SK-MEL-5 (cell line): ENCODE measurements at places on chromosomes 7 and 10. TPM values are rescaled to one million over a fixed set of nuclear protein-coding genes. Genes with fewer than 3 reads are reported as not detected.

GRCh38 chr10:132132421-132132841 is 54.3 kb upstream of the DPYSL4 start:
- DNase-seq: no peak

- no peak for DNase-seq
These were observed 8.2 kb downstream of the NT5C3A start for GRCh38 chr7:33054261-33054964.

DNA sequence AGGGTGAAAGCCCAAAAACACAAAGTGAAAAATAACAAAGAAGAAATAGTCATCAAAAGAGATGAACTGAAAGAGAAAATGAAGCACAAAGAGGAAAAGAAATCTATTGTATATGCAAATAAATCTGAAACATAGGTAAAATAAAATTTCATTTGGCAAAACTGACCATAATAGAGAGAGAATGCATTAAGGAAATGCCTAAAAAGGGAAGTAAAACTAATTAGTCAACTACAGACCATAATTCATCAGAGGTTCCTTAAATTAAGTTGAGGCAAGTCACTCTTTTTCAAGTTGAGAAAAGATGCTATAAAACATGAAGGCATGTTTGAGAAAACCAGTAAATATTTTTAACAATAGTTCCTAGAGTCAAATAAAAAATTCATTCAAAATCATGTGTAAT is 233.3 kb downstream of the LRRN3 start:
- no peak for DNase-seq

DNA sequence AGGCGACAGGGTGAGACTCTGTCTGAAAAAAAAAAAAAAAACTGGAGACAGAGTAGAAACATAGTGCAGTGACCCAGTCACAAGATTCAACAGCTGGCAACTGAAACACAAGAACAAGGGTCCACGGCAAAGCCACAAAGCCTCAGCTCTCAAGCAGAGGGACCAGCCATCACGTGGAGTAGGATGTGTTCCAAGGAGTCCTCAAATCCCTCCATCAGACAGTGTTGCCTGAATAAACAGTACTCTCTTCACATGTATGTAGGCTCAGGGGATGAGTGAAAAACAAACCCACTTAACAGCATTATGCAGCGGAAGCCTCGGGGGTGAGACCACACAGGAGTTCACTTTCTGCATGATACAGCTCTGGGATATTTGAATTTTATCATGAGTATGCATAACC is 62.0 kb downstream of the SLIT1 start:
- peak; percentile 48 for DNase-seq

DNA sequence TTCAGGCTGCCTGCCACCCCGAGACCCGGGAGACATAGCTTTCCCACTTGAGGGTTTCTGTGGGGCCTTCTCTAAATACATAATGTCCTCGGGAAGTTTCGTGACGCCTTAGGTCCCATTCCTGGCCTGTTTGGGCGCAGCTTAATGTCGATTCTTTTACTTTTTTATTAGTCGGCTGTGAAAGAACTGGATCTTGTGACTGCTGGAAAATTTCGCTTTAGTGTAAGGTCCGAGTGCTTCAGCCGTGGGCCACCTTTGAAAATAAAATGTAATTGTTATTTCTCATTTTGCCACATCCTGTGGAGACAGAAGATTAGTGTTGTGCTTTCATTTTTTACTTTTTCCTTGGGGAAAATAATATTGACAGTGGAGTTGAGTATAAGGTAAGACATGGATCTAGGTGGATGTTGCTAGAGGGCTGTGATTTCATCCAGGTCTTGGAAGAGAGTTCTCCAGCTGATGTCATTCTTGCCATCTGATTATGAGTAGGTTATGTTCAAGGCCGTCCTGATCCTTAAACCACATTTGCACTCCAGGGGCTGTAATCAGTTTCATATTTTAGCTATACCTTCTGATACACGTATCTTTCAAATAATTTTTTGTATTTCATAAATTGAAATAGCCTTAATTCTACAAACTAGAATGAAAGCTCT is 830 bp downstream of the RAB18 start:
- DNase-seq: peak; percentile 4

- DNase-seq: peak; percentile 49
These were observed 137.2 kb downstream of the NOC3L start for GRCh38 chr10:94225589-94225988.

DNA sequence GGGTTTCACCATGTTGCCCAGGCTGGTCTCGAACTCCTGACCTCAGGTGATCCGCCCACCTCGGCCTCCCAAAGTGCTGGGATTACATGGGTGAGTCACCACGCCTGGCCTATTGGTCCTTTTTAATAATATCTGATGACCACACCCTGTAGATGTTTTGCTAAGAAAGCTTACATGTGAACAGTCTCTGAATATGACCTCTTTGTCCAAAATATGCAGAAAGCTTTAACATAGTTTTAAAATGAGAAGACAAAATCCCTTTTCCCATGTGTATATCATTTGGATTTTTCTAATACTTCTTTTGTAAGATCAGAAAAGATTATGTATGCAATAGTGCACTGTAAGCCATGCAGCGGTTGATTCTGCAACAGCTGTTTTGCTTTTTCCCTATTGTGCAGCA is 38.5 kb downstream of the MCU start:
- DNase-seq: no peak

GRCh38 chr7:100022621-100023020 is 7.2 kb downstream of the ZKSCAN1 start:
- DNase-seq: no peak

GRCh38 chr7:116861717-116862116 is 670 bp upstream of the CAPZA2 start:
- DNase-seq: no peak

DNA sequence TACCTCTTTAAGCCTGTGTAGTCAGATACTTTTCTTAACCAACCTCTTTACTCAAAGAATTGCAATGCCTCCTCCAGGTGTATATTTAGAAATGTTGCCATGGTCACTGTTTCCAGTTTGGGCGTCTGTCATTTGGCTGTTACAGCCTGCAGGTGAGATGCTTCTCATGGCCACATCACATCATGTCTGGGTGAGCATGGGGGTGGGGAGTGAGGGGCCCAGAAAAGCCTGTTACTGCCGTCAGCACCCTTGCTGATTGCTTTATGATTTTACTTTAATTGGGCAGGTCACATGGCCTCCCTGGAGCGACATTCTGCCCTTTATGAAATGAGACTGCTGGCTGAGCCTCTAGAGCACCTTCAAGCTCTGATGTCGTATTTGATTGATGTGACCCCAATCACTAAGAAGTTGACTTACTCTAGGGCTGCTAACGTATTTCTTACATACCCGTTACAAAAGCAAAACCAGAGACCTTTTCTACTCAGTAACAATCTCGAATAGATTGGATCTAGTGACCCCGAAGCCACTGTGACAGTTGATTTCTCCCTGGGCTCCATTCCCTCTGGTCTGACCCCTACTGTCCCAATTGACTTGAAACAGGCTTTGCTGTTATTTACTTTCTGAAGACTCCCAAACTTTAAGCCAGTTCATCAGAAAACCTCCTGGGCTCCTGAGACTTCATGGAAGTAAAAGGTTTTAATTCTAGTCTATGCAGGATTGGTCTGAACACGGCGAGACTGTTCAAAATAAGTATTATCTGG is 60.7 kb downstream of the OTUD1 start:
- DNase-seq: peak; percentile 3

DNA sequence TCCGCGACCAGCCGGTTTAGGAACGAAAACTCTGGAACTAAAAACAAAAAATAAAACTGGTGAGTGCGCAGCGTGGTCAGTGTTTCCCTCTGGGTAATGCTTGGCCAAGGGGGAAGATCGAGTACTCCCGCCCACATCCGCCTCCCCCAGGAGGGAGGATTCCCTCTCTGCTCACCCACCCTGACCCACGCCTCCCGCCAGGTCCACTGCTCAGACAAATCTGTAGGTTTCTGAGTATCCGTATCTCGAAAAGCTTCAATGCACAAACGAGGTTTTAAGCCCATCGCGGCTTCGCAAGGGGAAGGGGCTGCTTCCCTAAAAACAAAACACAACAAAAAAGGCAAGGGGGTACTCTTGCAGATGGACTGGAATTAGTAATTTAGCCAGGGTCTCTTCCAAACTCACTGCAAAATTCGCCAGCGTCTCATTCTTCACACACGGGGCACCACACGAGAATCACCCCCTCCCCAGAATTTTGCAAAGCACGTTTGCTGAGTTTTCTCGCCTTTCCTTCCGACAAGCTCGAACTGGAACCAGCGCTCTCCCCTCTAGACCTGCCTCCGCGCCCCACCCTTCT is 75.2 kb downstream of the INSIG1 start:
- DNase-seq: no peak

GRCh38 chr7:37259319-37259821 is 189.3 kb downstream of the ELMO1 start:
- DNase-seq: no peak

GRCh38 chr7:25594122-25594521 is 365.8 kb upstream of the NPVF start:
- DNase-seq: no peak

DNA sequence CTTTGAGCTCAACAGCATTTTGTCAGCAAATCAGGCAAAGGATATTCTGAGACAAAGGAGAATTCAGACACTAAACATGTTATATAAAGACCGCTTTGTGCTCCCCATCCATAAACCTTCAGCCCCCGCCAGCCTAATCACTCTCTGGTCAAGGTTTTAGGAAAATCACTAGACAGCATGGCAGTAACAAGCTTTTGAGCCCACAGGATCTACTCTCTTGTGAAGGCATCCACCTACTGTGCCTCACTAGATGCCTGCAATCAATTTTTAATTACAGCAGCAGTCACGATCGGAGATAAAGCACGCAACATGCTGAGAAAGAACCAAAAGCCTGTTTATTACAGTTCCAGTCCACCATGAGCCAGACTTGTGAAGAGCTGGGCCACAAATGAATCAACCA is 19.1 kb downstream of the PDE1C start:
- peak; percentile 92 for DNase-seq

- no peak for DNase-seq
These were observed 21.5 kb downstream of the ZMIZ1 start for GRCh38 chr10:79090134-79090803.

DNA sequence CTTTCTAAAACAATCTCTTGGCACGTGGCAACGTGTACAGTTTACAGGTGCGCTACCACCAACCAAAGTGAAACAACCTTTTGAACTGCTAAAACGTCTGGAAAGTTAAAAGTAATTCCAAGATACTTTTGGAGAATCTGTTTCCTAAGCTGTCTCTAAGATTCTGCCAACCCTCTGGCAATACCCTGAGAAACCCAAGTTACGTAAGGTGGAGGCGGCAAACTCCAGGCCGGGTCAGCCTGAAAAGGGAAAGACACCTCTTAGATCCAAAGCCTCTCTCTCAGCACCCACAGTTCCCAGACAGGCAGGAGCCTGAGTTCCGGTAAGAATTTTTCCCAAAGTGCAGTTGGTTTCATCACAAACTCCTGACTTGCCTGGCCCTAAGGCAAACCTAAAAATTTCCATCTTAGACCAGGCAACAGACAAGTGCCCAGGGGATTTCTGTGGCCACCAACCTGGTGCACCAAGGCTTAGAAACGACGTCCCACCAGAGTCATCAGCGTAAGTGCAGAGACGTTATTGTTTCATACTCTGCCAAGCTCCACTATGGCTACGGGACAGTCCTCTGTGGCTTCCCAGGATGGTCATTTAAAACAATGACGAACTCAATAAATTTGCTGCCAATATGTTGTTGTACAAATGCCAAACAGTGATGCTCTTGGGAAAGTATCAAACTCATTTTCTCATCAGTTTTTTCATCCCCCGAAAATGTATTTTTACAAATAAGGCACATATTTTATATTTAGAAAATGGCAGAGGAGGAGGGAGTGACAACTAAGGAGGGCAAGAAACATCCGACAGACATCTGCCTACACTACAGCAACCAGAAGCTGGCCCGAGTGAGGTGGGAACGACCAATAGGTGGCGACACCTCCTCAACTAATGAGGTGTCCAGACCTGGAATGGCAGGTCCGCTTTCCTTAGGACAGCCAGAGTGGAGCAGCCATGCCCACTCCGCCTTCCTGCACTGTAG is 205.8 kb upstream of the FRMD4A start:
- DNase-seq: peak; percentile 73

DNA sequence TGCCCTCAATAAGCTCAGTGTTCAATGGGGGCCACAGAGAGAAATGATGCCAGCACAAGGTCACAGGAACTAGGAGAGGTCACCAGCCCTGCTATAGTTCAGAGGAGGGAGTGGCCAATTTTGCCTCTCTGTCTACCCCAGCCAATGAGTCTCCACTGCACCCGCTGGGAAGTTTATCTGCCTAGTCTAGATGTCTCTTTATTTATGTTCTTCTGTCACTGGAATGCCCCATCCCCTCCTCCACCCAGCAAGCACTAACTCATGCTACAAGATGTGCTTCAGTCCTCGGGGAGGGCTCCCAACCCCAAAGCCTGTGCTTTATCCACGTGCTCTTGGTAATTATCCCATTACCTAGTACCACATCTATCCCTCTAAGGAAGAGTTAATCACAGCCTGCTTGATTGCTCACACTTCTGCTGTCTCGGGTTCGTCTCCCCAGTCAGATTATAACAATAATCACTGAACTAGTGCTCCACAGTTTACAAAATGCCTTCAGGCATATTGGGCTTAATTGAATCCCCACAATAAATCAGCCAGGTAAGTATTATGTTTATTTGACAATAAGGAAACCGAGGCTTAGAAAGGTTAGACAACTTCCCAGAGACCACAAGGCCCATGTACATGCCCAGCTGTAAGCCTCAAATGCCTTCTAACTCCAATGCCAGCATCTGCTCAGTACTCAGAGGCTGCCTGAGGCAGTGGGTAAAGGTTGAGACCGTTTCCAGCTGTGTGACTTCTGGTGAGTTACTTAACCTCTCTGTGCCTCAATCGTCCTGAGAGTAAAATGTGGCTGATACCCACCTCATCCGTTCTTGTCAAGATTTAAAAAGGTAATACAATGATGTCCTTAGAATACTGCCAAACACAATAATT is 3.9 kb downstream of the HIP1 start:
- no peak for DNase-seq

DNA sequence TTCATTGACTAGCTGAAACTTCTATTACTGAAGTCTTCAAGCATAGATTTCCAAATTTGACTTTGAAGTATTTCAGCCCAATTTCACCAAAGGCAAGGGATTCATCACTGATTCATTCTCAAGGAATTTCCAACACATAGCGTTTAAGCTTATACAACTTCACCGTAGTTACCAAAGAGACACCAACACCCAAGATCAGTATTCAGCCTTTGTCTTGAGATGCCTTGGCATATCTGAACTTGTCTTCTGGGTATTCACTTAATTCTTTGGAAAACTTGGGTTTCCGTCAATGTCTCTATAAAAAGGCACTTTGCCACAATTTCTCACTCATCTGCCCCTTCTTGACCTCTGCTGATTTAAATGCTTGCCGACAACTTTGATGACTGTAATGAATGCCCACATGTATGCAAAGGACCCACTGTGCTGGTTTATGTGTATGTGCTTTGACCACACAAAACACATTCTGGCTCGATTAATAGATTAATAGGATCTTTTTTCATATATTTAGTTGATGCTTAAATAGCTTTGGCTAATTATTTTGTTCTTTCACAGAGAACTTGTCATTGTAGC is 49.6 kb downstream of the TES start:
- DNase-seq: no peak

GRCh38 chr7:67878808-67879207 is 882.2 kb downstream of the TYW1 start:
- DNase-seq: no peak

GRCh38 chr7:29123626-29124190 is 22.6 kb downstream of the CPVL start:
- peak; percentile 34 for DNase-seq

The RBM20 gene
- total RNA-seq: 1.0 and 1.2 TPM in 2 replicates

The CALHM2 gene
- total RNA-seq: not detected in 2 replicates

The CAV1 gene
- 18.2 and 18.5 TPM in 2 replicates for total RNA-seq
